Fibroblast of upper back skin (primary cell): ENCODE measurements at places on chromosomes 1 and 21.

DNA sequence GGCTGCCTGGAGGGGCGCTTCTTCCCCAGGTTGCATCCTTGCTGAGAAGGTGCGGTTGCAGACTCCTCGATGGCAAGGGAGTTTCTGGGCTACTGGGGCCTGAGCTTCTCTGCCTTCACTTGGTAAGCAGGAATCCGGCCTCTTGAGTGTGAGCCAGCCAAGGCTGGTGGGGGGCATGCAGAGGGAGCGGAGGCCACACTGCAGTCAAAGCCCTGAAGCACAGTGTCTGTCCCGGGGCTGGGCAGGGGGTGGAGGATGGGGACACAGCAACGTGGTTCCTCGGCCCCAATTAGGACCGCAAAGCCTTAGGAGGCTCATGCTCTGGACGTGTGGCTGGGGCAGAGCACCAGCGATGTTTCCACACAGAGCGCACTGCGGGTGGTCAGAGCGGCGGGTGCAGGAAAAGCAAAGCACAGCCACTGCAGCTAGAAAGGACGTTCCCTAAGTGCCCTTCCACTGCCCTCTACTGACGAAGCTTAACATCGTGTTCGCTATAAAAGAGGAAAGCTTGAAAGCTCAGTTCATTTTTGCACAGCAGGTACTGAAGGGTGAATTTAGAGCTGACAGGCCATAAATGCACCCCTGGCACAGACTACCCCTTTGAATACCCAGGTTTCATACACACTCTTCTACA, 60.7 kb upstream of the COG2 start:
- no peak for DNase-seq

GRCh38 chr1:221786647-221787046, 44.8 kb upstream of the DUSP10 start:
- DNase-seq, result no peak

DNA sequence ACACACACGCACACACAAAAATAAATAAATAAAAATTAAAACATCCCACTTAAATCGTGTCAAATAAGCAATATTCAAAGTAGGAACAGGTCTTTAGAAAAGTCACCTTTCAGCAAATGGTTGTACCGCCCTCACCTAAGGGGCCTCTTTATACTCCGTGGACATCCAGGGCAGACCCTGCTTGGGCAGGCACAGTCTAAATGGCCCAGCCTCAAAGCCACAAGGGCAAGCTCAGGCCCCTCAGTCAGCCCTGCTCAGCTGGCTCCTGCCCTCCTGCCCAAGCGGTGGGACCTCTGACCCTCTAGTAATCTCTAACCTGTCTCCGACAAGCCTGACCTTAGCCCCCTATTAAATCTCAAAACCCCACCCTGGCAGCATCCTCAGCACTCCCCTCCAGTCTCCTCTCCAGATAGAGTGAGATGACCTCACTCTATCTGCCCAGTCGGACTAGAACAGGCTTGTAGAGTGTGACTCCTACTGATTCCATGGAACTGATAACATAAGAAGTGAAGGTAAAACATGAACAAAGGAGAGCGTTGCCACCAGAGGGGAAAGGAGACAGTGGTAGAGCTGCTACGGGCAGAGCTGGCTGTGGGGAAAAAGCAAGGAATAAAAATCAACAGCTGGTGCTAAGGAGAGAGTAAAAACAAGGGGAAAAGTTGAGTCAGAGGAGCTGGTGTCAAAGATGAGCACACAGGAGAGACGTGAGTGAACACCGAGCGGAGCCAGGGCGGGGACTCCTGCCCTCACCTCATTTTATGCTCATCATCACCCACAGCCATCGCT, 36.0 kb downstream of the SIPA1L2 start:
- DNase-seq, result no peak

DNA sequence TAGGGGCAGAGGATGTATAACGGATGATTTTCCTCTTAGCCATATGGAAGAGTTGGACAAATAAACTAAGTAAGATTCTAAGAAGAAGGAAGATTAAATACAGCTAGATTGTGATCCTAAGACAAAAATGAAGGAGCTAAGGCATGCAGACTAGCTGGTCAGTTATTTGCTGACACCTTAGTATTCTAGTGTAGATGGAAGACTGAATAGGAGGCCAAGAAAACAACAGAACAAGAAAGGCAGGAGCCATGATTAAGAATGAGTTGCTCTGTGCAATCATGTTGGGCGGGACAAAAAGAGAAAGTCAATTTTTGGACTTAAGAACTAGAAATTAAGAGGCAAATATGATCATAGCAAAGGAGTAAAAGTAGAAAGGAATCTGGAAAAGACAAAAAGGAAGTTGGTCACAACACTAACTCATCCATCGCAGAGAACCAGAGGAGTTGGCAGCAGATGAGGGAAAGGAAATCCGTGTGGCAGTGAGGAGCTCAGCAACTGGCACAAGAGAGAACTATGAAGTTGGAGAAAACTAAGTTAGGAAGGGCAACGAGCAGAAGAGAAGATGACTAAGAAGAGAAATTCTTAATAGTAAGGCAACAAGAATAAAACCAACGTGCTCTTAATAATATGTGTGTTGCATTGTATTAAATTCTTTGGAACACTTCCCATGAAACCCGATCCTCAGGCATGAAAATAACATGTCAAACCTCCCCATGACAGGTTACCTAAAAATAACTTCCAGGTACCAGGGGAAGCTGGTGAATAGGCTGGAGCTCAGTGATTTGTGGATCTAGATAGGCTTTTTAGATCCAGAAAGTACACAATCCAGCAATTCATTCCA, 234.4 kb downstream of the LTN1 start:
- DNase-seq, result peak; percentile 39

GRCh38 chr1:87155648-87156047, 173.0 kb upstream of the LMO4 start:
- no peak for DNase-seq

- DNase-seq, result peak; percentile 11
Observed at GRCh38 chr1:6962996-6963911, 178.0 kb downstream of the CAMTA1 start.

- DNase-seq, result peak; percentile 50
Observed at GRCh38 chr1:35288761-35289160, 20.3 kb downstream of the ZMYM4 start.

DNA sequence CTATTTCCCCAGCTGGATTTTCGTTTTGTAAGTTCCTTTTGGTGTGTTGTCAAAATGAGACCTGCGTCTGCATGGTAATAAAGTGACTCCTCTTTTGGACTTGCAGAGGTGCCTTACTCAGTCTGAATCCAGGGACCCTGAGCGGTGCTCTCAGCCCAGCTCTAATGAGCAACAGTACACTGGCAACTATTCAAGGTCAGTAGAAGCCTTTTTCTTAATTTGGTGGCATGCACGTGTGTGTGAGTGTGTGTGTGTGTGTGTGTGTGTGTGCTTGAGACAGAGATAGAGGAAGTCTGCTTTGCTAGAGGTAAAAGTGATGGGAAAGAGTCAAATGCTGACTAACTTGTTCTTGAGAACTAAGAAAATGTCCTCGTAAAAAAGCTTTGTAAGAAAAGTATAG, 105.4 kb downstream of the CD247 start:
- DNase-seq, result no peak

- DNase-seq, result peak; percentile 34
Observed at GRCh38 chr21:25809013-25809412, 74.2 kb downstream of the GABPA start.

GRCh38 chr1:232705815-232706575, 76.1 kb upstream of the SIPA1L2 start:
- DNase-seq, result no peak

DNA sequence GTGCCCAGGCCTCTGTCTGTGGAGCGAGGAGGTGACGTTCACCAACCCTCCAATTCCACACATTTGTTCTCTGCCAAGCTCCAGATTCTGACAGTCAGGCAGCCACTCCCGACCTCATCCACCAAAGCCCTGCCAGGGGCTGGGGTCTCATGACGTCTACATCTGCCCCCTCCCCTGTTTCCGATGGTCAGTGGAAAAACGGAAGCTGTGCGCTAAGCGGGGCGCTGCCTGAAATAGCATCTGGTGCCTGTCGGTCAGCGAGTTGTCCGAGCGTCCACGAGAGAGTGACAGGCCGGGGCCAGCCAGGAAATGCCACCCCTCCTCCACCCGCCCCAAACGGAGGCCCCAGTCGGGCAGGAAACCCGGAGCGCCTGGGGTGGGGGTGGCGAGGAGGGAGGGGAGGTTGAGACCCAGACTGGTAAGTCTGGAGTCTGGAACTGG, 3.2 kb upstream of the TAL1 start:
- DNase-seq, result no peak

GRCh38 chr1:29043274-29043965, 80.3 kb downstream of the TMEM200B start:
- peak; percentile 51 for DNase-seq

- DNase-seq, result peak; percentile 47
Observed at GRCh38 chr21:39612233-39613040, at the start of gene B3GALT5. Gene B3GALT5 (plus strand): TSS chr21:39612940. CDS start chr21:39660560, 47,620 bp downstream.

DNA sequence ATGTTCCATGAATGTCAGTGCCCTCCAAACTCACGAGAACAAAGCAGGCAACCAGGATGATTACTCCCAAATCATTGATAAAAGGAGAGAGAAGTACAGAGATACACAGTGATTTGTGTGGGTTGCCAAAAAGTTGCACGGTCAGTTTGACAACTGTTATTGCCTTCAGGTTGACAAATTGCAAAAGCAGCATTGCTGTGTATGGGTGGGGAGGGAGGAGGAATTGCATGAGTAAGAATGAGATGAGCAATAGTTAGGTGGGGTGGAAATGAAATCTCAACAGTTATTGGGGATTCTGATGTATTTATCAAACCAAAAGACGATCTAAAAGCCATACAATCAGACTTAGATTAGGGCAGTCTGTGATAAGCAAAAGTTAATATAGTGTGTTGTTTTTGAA, 93.7 kb downstream of the NTMT2 start:
- DNase-seq, result no peak
